Astrocyte of the cerebellum (primary cell): ENCODE measurements at places on chromosomes 3 and 15.
A peak's percentile ranks its signal among the peaks of the same experiment; 100 is the strongest.

- no peak for DNase-seq
Measured at GRCh38 chr3:34056951-34057390, 258.5 kb downstream of the PDCD6IP start.

DNA sequence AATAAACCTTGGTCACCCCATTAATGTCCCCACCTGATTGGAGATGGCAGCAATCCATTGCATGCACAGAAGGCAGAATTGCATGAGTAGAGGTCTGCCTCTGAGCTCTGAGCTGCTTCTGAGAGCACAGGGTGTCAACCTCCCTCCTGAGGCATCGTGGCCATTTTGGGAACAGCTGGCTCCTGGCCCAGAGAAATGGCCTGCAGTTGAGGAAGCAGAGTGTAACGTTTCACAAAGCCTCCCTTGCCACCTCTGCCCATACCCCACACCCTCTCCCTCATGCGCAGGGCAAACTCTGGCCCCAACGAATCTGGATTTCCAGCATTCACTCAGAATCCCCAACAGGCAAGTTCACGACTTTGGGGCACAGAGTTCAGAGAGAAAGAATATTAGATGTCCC is 198.9 kb downstream of the ADAMTS9 start:
- no peak for DNase-seq

- DNase-seq = peak; percentile 99
Measured at GRCh38 chr3:177615015-177615414, 417.7 kb upstream of the TBL1XR1 start.

DNA sequence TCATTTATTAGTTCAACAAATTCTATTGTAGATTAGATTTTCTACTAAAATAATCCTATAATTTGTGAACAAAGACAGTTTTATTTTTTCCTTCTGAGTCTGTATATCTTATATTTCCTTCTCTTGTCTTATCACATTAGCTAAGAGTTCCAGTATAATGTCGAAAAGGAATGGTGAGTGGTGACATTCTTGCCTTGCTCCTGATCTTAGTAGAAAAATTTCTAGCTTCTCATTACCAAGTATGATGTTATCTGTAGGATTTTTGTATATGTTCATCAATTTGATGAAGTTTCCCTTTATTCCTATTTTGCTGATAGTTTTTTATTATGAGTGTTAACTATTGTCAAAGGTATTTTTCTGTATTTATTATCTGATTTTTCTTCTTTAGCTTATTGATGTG is 756.6 kb upstream of the BCHE start:
- no peak for DNase-seq

DNA sequence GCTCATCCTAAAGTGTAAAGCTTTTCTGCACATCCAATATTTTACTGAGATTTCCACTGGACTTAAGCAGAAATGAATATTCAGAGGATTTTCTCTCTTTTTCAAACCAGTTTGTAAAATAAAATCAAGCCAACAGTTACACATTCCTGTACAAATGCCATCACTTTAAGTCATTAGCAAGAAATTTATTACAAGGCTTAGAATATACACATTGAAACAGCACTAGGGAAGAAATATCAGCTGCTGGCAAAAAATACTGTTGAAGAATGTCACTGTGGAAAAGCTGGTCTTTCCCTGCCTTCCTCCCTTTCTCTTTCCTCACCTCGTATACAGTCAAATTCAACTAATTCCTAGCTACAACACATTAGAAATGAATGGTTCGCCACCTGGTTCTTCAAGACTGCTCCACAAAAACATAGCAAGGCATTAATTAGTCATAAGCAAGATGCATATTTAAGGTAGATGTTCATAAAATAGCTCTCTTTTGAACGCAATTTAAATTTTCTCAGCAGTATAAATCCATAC is 21.3 kb downstream of the PLOD2 start:
- no peak for DNase-seq

DNA sequence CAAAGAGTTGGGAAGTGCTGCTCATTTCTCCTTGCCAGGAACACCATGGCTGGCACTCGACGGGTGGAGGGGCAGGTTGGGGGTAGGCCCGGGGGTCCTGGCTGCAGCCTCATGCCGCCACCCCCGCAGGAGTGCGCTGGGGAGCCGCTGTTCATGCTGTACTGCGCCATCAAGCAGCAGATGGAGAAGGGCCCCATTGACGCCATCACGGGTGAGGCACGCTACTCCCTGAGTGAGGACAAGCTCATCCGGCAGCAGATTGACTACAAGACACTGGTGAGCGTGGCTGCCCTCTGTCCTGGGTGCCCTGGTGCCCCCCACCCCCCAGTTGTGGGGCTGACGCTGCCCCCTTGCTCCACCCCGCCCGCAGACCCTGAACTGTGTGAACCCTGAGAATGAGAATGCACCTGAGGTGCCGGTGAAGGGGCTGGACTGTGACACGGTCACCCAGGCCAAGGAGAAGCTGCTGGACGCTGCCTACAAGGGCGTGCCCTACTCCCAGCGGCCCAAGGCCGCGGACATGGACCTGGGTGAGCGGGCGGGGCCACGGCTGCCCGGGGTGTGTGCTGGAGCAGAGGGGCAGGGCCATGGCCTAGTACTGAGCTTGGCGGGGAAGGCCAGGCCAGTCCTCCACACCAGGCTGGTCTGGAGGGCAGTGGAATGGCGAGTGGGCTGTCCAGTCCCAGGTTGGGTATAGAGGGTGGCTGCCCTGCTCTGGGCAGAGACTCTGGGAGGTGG is 45.1 kb downstream of the PLXNA1 start:
- no peak for DNase-seq

- no peak for DNase-seq
Measured at GRCh38 chr15:69237718-69238117, 61.0 kb upstream of the PAQR5 start.

- no peak for DNase-seq
Measured at GRCh38 chr3:134618478-134619300, 32.1 kb downstream of the KY start.

DNA sequence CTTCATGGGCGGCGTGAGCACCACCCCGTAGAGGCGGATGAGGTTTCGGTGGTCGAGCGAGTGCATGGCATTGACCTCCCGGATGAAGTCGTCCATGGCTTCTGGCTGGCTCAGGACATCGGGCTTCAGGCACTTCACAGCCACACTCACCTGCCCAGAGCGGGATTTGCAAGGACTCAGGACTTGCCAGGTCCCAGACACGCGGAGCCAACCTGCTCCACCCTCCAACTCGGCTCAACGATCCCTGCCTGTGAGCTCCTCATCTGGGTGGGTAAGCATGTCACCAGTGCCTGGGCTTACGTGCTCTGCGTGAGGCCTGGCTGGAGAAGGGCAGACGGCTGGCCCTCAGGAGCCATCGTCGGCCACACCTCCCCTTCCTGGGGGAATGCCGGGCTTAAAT is 25.2 kb downstream of the TNK2 start:
- DNase-seq = no peak

DNA sequence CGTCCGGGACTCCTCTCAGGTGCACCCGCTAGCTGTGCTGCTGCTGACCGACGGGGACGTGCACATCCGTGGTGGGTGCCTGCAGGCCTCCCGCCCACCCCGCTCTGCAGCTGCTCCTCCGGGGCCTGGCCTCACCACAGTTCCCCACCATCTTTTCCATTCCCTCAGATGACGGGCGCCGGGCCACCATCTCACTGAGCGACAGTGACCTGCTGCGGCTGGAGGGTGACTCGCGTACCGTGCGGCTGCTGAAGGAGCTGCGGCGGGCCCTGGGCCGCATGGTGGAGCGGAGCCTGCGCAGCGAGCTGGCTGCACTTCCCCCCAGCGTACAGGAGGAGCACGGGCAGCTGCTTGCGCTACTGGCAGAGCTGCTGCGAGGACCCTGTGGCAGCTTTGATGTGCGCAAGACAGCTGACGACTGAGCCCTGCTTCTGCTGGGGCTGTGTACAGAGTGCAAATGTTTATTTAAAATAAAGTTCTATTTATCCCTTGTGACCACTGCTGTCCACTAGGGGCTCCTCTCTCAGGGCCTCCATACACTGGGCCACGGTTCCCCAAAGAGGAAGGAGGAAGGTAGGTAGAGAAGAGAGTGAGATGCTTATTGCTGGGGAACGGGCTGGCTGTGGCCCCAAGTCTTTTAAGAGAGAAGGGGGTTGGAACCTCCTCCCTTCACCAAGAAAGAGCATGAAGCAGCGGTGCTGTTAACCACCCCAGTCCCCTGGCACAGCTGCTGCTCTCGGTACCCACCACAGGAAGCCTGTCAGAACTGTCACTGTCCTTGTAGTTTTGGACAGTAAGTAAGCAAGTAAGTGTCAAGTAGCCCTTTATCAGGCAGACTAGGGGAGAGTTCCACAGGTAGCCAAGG is 47.0 kb downstream of the DHX30 start:
- no peak for DNase-seq

- no peak for DNase-seq
Measured at GRCh38 chr3:13461169-13462124, 18.7 kb upstream of the HDAC11 start.

GRCh38 chr15:90394748-90395442 is 6.9 kb downstream of the IQGAP1 start:
- no peak for DNase-seq

DNA sequence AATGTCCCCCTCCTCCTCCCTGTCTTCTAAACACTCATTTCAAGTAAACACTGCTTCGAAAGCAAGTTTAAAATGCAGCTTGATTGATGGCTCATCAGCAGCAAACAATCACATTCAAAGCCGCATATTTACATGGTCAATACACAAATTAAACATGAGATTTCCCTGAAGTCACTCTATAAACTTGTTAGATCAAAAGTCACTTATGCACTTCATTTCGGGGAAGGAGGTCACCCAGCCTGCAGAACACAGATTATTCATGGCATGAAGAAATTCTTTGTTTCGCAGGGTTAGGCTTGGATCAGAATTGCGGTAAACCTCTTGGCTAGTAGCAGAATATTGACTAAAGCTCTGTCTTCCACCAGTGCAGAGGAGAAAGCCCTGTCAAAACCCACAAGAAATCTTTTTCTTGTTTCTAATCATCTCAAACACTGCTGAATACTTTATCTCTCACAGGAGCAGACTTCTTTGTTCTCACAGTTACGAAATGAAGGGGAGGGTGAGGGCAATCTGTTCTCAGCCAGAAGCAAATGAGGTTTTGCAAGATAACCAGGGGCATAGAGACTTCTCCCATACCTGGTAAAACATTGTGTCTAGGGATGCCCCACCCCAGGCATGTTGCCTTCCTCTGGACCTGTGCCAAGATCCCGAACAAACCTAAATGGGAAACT is 133.3 kb upstream of the CHL1 start:
- DNase-seq = peak; percentile 46

GRCh38 chr3:56060521-56061278 is 407.6 kb downstream of the ERC2 start:
- no peak for DNase-seq

DNA sequence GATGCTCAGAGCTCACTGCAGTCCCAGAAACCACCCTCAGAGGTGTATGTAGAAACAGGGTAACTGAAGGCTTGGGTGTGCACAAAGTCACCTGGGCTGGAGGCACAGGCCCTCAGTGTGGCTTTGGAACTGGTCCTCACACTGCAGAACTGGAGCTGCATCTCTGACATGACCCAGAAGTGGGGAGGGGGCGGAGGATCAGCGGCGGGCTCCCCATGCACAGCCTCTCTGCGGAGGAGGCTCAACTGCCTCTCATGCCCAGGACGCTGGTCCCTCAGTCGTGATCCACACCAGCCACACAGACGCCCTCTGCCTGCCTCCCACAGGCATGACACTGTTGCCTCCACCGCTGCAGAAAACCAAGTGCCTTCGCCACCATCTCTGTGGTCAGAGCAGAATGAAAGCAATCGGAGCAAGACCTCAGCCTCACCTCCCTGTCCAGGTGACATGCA is 73.7 kb downstream of the TM2D3 start:
- DNase-seq = no peak

- DNase-seq = no peak
Measured at GRCh38 chr15:31254431-31255175, 72.0 kb upstream of the KLF13 start.

DNA sequence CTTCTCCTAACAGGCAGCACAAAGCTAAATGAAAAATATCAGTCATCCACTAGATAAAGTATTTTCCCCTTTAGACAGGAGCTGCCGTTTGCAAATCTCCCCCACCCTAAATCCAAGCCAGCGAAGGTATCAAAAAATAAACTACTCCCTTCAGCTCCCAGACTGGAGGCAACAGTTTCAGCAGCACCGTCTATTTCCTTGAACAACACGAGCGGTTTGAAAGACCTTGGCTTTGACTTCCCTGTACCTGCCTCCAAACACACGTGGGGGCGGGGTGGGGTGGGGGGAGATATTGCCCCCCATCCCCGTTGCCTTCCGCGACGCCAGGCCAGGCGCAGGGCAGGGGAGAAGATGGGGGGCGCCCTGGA is 832 bp upstream of the CACNA1D start:
- DNase-seq = no peak

GRCh38 chr3:1087066-1087560 is 5.7 kb upstream of the CNTN6 start:
- peak; percentile 96 for DNase-seq

DNA sequence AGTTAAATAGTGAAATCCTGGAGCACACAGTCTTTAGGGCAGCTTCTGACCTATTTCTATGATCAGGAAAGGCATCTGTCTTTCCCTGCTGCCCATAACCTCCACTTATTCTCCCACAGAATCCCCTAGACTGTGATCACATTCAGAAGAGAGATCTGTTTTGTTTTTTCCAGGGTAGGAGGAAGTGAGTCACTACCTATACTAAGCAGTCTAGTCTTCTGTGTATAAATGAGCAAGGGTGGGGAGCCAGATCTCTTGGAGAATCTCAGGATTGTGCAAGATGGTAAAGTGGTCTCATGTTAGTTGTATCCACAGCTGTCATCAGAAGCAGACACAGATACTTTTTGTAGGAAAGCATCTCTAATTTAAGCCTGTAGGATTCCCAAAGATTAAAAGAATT is 11.8 kb upstream of the FBXO22 start:
- peak; percentile 72 for DNase-seq

DNA sequence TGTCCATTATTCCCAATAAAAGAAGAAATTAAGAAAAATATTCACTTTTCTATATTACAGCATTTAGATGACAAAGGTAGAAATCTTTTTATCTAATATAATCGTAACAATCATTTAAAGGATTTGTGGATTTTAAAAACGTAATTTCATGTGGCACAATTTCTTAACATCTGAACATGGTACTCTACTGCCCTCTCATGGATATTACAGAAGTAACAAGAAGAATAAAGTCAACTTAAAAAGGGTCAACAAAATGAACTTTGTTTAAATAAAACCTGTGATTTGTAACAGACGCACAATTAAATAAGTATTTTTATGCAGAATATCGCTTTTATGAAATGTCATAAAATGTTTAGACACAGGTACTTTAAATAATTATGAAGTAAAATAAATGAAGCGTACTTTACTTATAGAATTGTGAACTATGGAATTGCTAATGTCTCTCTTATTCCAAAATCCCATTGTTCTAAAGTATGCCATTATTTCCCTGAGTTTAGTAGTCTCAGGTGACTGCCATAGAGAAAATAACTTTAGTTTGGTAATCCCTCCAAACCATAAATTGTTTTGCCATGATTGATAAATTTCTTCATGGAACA is 366.8 kb upstream of the ZNF385D start:
- DNase-seq = peak; percentile 52

DNA sequence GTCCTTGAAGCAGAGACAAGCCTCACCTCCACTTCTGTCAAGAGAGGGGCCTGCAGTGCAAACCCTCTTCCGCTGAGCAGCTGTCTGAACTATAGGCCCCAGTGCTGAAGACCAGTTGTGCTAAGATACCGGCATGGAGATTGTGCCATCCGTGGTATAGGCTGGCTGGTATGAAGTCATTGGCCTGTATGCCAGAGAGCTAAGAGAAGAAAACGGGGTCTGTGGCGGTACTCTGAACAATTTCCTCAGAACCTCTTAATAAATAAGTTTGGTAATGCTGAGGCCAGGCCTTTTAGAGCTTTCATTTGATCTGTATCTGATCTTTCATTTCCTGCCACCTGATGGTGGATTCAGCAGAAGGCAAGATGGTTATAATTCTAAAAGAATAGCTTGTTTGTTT is 123.0 kb downstream of the LRIG1 start:
- DNase-seq = no peak

GRCh38 chr3:79253704-79254103 is 514.1 kb downstream of the ROBO1 start:
- DNase-seq = no peak
